ENCODE measurements at places on chromosomes 2 and 18.

DNA sequence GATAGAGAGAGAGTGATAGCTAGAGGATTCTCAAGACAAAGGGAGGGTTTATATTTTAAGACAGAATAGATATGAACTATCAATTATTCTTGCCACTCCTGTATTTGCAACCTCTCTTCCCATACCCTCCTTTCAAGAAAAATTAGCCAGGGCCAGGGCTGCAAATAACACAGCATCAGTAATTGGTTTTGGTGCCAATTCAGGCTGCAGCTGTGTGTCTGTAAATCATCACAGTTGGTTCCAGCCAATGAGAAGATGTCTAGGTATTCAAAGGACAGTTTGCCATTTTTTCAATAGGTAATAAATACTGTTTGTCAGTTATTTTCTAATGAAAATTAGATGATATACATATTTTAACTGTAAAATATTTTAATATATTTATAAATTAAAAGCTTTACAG, 73.5 kb downstream of the WDPCP start:
- no peak for DNase-seq

DNA sequence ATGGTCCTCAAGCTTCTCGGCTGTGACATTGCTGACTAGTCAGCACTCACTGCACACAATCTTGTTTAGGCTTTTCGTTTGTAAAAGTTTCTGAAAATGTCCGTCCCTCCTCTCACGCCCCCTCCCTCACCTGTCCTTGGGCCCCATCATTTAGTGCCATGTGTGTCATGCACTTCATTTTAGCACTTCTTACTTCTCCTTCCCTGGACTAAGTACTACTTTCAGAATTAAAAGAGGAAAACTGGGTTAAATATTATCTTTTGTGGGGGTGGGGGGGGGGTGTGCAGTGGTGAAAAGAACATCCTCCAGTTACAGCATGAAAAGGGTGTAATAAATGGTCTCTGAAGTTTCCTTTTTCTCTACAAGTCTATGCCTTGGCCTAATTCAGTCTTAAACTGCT, 182.0 kb upstream of the SP5 start:
- no peak for DNase-seq

DNA sequence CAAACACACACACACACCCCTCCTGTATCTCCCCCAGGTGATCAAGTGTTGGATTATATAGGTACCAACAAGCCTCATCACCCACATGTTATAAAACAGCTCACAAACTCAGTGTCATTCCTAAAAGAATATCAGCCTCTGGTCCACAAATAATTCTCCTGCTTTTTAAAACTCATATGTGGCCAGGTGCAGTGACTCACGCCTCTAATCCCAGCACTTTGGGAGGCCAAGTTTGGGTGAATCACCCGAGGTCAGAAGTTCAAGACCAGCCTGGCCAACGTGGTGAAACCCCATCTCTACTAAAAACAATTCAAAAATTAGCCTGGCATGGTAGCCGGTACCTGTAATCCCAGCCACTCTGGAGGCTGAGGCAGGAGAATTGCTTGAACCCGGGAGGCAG, 87.8 kb downstream of the LRATD1 start:
- no peak for DNase-seq

- no peak for DNase-seq
Measured at GRCh38 chr2:177666408-177666807, 273.8 kb downstream of the AGPS start.

DNA sequence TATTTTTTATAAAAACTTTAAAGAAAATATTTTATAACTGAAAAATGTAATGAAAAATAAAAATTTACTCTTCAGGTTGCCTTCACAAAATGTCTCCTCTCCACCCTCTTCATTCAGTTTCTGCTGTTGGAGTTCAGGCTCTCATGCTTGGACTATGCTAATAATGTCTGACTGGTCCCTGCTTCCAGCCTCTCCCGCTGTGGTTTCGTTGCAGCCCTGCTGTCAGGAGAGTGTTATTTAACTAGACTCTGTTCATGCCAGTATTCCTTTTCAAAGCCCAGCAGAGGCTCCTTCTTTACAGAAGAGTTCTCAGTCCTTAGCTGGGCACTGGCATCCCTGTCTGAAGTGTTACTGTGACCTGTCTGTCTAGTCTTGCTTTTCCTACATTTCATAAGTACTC, 40.4 kb downstream of the CLIP4 start:
- DNase-seq, result no peak

DNA sequence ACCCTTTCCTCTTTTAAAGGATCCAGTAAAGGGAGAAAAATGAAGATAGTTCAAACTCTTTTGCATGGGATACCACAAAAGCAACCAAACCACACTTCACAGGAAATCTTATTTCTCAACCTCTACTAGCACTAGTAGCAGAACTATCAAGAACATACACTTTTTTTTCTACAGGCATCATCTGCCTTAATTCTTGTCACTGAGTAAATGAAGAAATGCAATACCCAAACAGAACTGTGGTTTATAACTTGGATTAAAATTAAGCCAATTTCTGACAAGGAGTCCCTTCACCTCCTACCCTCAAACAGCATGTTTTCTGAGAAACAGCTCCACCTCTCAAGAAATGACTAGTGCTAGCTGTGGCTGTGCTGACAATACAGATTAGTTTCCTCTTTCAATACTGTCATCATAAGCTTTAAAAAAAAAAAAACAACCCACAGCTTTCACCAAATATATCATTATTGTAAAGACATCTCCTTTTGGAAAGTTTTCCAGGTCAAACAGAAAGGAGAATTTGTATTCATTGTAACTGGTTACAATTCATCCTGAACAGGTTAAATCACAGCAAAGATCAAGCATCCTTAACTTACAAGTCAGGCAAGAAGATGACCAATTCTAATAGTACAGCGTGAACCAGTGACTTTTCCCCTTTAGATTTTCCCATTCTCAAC, 44.4 kb downstream of the PTPN2 start:
- no peak for DNase-seq
